ENCODE measurements at places on chromosomes 7 and 10. TPM values are rescaled to one million over a fixed set of nuclear protein-coding genes. Genes with fewer than 3 reads are reported as not detected.

- H3K4me3 ChIP-seq = no peak overlapping the region
- no peak overlapping the region for H3K27ac ChIP-seq
- no peak for DNase-seq
- no peaks in the 10 kb centered on the region for H3K27me3 ChIP-seq
These were observed 398.8 kb downstream of the SFMBT2 start for GRCh38 chr10:7011994-7012393.

The STK32C gene
- total RNA-seq = 13.9 TPM

- DNase-seq = no peak
- no peaks in the 10 kb centered on the region for H3K36me3 ChIP-seq
- H3K27me3 ChIP-seq = no peaks in the 10 kb centered on the region
- H3K4me1 ChIP-seq = peaks cover 3% of the 10 kb centered on the region
- no peak overlapping the region for H3K4me3 ChIP-seq
These were observed 276.9 kb upstream of the IGFBP3 start for GRCh38 chr7:46197785-46198540.

DNA sequence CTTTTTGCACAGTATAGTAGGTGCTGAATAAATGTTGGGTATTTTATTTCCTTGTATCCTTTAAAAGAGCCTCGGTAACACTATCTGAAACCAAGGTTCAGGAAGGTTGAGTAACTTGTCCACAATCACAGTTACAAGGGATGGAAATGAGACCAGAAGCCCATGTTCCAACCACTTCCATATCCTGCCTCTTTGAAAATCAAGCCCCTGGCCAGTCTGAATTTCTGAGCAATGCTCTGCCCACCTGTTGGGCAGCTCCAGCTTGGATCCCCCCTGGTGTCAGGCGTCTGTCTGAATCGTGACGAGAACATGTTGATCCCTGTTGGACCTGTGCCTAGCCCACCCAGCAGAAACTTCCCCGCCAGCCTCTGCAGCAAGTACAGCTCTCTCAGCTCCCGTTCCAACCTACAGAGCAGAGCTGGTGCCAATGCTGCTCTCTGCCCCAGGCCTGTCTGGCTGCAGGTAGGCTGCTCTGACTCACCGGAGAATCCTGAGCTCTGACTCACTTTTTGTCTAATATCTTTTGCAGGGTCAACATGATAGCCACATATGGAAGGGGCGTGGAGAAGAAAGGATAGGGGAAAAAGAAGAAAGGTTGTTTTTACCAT lies 595.5 kb downstream of the INHBA start:
- peak overlapping the region; percentile 45 for H3K4me3 ChIP-seq
- DNase-seq = peak; percentile 100
- no peaks in the 10 kb centered on the region for H3K27me3 ChIP-seq
- H3K4me1 ChIP-seq = peaks cover 64% of the 10 kb centered on the region

The KMT2C gene
- total RNA-seq = 54.3 TPM

GRCh38 chr7:24690251-24690650 lies 67.0 kb downstream of the GSDME start:
- no peaks in the 10 kb centered on the region for H3K4me1 ChIP-seq
- H3K27me3 ChIP-seq = no peaks in the 10 kb centered on the region
- DNase-seq = no peak

- no peaks in the 10 kb centered on the region for H3K4me1 ChIP-seq
- no peak overlapping the region for H3K4me3 ChIP-seq
- no peak overlapping the region for H3K27ac ChIP-seq
- H3K27me3 ChIP-seq = peaks cover 39% of the 10 kb centered on the region
- DNase-seq = no peak
These were observed 23.0 kb downstream of the ADGRA1 start for GRCh38 chr10:133110609-133111275.

The ZCWPW1 gene
- 7.4 TPM for total RNA-seq

GRCh38 chr7:38558761-38559345 lies 72.3 kb downstream of the AMPH start:
- H3K27me3 ChIP-seq = peaks cover 14% of the 10 kb centered on the region
- H3K27ac ChIP-seq = no peak overlapping the region
- no peaks in the 10 kb centered on the region for H3K36me3 ChIP-seq
- no peak for DNase-seq
- no peak overlapping the region for H3K4me3 ChIP-seq
- H3K4me1 ChIP-seq = no peaks in the 10 kb centered on the region

GRCh38 chr10:112282086-112282485 lies 1.1 kb upstream of the TECTB start:
- H3K36me3 ChIP-seq = no peaks in the 10 kb centered on the region
- H3K4me1 ChIP-seq = no peaks in the 10 kb centered on the region
- no peak for DNase-seq
- no peak overlapping the region for H3K4me3 ChIP-seq

DNA sequence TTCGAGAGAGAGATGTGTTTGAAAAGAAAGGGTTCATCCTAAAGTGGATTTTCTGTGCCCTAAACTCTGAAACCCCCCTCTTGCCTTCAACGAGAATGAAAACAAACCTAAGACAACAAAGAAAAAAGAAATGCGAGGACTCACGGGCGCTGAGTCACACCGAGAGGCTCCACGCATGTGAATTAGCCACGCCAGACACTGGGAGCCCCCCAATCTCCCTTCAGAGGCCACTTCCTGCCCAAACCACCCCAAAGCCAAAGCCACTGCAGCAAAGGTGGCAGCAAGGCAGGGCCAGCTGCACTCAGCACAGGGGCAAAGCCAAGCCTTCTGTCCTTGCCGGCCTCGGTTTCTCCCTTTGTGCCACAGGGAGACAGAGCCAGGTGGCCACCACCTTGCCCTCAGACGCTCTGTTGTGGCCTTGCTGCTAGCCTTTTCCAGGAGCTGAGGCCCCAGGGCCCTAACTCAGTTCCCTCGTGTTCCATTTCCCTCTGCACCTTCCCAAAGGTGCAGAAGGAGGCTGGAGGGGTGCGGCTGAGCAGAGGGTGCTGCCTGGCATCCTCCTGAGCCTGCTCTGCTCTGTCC lies 93.3 kb downstream of the FAM53B start:
- no peak overlapping the region for H3K27ac ChIP-seq
- H3K36me3 ChIP-seq = no peaks in the 10 kb centered on the region
- DNase-seq = no peak
- H3K4me1 ChIP-seq = peaks cover 15% of the 10 kb centered on the region
- H3K27me3 ChIP-seq = no peaks in the 10 kb centered on the region

GRCh38 chr10:6052247-6053221 lies 9.6 kb downstream of the IL2RA start:
- H3K27me3 ChIP-seq = no peaks in the 10 kb centered on the region
- peak; percentile 71 for DNase-seq
- H3K4me1 ChIP-seq = peaks cover 22% of the 10 kb centered on the region

DNA sequence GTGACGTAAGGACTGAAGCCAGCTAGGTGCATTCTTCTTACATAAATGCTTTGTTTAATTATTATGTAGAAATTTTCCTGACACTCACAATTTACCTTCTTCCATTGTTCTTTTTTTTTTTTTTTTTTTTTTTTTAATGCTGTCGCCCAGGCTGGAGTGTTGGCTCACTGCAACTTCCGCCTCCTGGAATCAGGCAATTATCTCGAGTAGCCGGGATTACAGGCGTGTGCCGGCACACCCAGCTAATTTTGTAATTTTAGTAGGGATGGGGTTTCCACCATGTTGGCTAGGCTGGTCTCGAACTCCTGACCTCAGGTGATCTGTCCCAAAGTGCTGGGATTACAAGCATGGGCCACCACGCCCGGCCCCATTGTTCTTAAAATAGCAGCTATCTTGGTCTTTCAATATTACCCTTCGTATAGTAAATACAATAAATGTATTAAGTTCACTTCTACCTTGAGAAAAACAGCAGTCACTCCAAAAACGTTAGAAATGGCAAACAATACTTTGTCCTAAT lies 32.1 kb downstream of the BZW2 start:
- DNase-seq = no peak
- H3K36me3 ChIP-seq = peaks cover 74% of the 10 kb centered on the region
- no peak overlapping the region for H3K4me3 ChIP-seq
- H3K4me1 ChIP-seq = peaks cover 14% of the 10 kb centered on the region
- H3K27me3 ChIP-seq = no peaks in the 10 kb centered on the region

The MMD2 gene
- total RNA-seq = not detected

DNA sequence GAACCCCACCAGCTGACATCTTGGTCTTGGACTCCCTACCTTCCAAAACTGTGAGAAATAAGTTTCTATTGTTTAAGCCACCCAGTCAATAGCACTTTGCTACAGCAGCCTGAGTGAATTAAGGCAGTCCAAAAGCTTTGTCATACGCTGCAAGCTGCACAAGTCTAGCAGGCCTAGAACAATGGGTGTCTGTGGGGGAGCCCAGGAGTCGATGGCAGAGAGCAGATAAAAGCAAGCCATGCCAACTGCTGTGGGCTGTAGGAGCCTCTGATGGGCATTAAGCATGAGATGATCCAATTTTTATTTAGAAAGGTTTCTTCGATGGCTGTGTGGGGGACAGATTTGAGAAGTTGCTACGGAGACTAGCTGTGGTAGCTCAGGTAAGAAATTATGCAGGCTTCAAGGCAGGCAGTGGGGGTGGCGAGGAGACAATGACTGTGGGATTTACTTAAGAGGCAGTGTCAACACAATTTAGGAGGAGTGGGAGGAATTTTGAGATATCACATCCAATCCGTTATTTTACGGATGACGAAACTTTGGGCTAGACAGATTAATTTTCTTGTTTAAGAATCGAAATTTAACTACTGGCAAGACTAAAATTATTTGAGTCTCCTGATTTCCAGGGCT lies 110.4 kb downstream of the NRCAM start:
- H3K27ac ChIP-seq = no peak overlapping the region
- no peak overlapping the region for H3K4me3 ChIP-seq

DNA sequence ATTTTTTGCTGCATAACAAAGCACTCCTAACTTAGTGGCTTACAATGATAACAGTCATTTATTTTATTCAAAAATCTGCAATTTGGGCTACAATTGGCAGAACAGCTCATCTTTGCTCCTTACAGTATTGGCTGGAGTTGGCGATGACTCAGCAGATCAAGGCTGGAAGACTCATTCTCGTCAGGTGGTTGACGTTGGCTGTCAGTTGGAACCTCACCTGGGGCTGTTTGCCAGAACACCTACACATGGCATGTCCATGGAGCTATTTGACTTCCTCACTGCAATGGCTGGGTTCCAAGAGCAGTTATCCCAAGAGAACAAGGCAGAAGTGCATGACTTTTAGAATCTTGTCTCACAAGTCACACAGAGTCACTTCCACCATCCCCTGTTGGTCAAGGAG lies 75.1 kb downstream of the NOD1 start:
- no peak overlapping the region for H3K4me3 ChIP-seq
- no peaks in the 10 kb centered on the region for H3K36me3 ChIP-seq

DNA sequence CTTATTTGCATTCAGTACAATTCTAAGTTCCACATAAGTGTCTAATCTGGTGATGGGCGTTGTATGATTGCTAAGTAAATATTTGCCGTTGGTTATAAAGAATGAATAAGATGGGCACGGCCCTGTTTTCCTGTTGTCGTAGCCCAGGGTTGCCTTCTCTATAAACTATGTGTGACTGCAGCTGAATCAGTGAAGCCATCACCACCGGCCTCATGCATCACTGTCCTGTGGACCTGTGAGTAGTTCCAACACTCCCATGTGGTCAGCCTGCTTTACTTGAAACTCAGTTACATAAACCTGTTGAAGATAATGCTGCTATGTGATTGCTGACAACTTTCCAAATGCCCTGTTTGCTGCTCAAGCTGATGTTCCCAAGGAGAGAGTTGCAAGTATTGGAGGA lies 21.6 kb upstream of the KLF6 start:
- H3K4me3 ChIP-seq = peak overlapping the region; percentile 25
- H3K36me3 ChIP-seq = no peaks in the 10 kb centered on the region
- H3K27ac ChIP-seq = peak overlapping the region; percentile 96
- H3K27me3 ChIP-seq = no peaks in the 10 kb centered on the region
- peak; percentile 92 for DNase-seq
- peaks cover 73% of the 10 kb centered on the region for H3K4me1 ChIP-seq

GRCh38 chr7:91046322-91047089 lies 217.7 kb upstream of the FZD1 start:
- no peak for DNase-seq
- no peaks in the 10 kb centered on the region for H3K36me3 ChIP-seq
- no peak overlapping the region for H3K4me3 ChIP-seq

DNA sequence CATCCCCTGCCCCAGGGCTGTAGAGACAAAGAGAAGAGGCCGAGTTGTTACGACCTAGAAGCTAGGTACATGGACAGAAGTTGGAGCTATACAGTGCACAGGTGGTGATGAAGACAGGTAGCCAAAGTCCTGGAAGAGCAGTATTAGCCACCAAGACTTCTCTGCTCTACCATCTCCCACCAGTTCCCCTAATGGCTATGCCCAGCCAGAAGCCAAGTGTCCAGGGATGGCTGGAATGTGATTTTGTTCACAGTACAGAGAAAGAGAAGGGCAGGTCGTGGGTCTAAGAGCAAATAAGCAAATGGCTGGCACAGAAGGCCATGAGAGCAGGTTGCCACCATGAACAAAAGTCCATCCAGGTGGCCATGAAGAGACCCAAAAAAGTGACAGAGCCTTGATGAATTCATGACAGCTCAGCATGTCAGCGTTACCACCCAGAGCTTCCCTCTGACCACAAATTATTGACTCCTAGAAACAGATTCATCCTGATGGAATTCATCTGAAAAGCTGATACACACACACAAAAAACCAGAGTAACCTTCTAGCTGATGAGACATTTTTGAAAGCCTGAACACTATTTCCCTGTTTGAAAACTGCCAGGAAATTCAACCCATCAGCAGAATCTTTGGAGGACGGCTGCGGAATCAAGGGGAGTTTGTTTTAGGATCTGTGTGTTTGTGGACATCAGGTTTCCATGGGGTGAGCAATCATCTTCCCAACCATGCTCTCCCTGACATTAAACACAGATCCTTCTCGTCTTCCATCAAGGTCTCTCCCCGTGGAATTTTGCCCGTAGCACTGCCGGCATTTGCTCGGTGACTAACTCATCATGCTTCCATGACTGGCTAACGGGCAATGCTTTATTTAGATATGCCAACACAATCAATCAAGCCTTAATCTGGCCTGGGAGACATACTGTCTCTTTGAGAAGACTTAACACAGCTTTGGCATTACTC lies 906.7 kb upstream of the AUTS2 start:
- H3K27me3 ChIP-seq = no peaks in the 10 kb centered on the region
- H3K27ac ChIP-seq = peak overlapping the region; percentile 97
- DNase-seq = peak; percentile 96
- peak overlapping the region; percentile 32 for H3K4me3 ChIP-seq

GRCh38 chr10:58952747-58953466 lies 223.5 kb upstream of the PHYHIPL start:
- H3K36me3 ChIP-seq = no peaks in the 10 kb centered on the region
- no peaks in the 10 kb centered on the region for H3K4me1 ChIP-seq
- no peak for DNase-seq
- H3K27me3 ChIP-seq = no peaks in the 10 kb centered on the region
- no peak overlapping the region for H3K27ac ChIP-seq

GRCh38 chr7:1553512-1554210 lies 2.3 kb downstream of the TMEM184A start:
- H3K36me3 ChIP-seq = no peaks in the 10 kb centered on the region
- no peak overlapping the region for H3K27ac ChIP-seq
- DNase-seq = no peak
- no peaks in the 10 kb centered on the region for H3K27me3 ChIP-seq
- H3K4me3 ChIP-seq = no peak overlapping the region

DNA sequence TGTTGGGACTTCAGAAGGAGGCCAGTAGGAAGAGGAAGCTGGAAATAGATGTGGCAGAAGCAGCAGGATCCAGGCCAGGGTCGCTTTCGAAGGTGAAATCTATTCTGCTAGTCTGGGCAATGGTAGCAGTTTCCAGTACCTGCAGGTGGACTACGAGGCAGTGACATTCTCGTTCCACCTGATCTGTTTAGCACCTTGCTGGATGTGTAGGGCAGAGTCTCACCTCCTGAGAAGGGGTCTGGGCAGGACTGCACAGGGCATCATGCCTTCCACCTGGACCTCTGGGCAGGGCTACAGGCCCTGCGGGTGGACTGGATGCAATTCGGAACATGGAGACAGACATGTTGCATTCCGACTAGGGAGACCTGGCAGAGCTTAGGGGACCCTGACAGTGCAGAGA lies 254.8 kb upstream of the ZNF32 start:
- DNase-seq = no peak
- H3K4me3 ChIP-seq = no peak overlapping the region
- no peak overlapping the region for H3K27ac ChIP-seq
- H3K27me3 ChIP-seq = peaks cover 69% of the 10 kb centered on the region
- no peaks in the 10 kb centered on the region for H3K4me1 ChIP-seq

The FKBP6 gene
- total RNA-seq = not detected
